Vagina (tissue), 2 donors: ENCODE measurements at places on chromosomes 16 and 17. TPM values are rescaled to one million over a fixed set of nuclear protein-coding genes. Genes with fewer than 3 reads are reported as not detected.

Gene PHLPP2
- 6.4 TPM for total RNA-seq

DNA sequence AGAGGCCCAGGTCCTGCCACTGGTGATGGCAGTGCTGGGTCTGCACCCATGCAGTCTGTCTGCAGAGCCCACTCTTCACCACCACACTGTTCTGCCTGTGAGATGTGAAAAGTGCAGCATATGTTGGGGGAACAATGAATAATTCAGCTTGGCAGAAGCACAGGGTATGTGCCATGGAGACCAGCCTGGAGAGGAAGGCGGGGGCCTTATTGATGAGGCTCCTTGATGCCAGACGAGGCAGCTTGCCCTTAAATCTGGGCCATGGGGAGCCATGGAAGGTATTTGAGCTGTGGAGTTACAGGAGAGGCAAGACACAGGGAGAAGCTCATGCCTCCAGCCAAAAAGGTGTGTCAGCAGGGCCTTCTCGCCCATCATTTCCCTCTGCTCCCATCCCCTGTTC is 124.7 kb downstream of the C16orf78 start:
- no peak for DNase-seq

Gene PRR15L
- 2.2 TPM for total RNA-seq

DNA sequence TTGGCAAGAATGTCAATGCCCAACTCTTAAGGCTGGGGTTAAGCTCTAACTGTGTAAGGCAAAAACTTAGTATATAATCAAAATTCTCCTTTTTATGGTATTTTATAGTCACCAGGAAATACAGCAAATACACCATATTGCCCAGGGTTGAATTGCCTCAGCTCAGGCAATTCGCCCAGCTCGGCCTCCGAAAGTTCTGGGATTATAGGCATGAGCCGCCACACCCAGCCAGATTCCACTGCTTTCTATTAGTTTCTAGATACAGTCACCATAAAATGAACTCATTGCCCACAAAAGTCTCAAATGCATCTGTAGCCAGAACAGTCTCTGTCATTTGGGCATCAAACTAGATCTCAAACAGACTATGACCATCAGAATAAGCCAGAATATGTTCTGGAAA is 238.7 kb upstream of the TOX3 start:
- no peak for DNase-seq

GRCh38 chr16:56163938-56164337 is 27.4 kb upstream of the GNAO1 start:
- no peak for DNase-seq

- no peak for DNase-seq
Observed at GRCh38 chr17:68847711-68848110, 107.5 kb downstream of the ABCA8 start.

Gene RNF43
- total RNA-seq: 27.7 TPM

Gene PTGES3L
- total RNA-seq: 1.5 TPM

Gene NSMCE1
- 24.6 TPM for total RNA-seq

GRCh38 chr16:72657791-72658190 is 390.1 kb downstream of the ZFHX3 start:
- no peak for DNase-seq

DNA sequence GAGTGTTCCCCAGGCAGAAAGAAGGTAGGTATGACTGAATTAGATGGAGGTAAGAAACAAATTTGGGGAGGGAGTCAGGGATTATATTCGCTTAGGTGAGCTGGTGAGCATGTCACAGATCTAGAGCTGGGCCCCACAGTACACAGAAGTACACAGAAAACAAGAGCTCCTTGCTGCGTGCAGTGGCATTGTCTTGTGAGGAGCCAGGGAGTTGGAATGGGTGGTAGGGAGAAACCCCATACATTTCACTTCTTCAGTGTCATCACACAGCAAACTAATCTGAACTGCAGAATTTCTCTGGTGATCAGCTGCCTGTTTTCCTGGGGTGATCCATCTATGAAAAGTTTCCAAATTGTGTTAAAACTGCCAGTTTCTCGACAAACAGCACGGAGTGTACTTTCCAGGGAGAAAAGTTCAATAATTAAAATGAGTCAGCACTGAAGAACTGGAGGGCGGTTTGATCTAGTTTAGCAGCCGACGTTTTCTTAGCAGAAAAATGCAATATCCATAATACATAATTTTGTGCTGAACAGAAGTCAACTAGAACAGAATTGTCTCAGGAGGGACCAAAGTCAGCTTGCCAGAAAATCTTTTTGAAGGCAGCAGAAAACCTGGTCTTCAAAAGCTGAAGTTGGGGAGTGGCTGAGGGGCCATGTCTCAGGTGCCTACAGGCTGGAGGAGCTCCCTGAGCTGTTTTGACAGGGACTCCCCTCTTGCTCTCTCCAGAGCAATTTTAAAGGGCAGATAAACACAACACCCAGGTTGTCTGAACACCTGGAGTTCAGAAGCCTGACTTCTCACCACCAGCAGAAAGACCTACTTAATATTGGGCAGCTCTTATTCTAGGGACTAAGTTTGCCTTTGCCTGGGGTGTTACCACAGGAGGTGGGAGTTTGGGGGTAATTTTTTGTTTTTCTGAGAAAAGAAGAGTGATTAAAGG is 448.6 kb downstream of the CA10 start:
- DNase-seq: no peak

Gene AFMID
- 47.6 TPM for total RNA-seq

DNA sequence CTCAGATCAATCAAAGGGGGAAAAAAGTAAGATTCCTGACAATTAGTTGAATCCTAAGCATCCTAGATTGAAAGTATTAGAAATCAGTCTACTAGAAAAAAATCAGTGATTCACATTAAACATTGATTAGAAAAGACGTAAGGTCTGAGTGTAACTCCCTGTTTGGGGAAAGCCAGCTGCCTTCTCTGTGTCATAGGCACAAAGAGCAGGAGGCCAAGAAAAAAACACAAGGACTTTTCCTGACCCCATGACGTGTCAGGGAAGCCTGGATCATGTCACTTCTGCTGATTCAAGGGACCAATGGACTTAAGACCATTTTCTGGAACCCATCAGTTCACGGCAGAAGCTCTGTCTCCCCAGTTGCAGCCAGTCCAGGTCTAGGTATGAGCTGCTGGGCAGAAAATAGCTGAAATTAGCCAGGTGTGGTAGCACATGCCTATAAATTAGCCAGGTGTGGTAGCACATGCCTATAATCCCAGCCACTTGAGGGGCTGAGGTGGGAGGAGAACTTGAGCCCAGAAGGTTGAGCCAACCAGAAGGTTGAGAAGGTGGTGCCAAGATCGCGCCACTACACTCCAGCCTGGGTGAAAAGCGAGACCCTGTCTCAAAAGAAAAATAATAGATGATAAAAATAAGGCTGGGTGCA is 35.9 kb downstream of the RANBP10 start:
- no peak for DNase-seq

DNA sequence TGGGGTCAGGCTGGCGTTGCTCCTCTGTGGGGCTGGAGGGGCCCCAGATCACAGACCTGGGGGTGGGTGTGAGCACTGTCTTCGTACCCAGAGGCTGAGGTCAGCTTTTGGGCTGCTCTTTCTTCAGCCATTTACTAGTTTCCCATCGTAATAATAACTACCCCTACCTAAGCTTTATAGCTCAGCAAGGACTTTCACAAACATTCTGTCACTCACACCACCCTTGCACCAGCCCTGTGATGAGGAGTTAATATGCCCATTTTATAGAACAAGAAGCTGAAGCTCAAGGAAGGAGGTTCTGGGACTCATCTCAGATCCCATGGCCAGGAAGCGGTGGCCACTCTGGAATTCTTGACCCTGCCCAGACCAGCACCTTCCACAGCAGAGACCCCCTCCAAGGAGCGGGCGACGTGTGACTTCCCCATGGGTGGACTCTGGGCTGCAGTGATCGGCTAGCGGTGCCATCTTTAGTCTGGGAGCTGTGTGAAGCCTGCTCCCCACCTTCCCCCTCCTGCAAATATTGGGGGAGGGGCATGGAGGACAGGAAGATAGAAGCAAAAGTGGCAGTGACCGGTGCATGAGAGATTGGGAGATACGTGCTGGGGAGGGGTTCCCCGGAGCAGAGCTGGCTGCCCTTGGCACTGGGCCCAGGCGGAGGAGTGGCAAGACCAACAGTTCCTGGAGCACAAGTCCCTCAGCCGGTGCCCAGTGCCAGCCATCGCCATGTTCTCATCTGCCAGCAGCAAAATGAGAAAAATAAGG is 81.8 kb upstream of the TOB1 start:
- peak; percentile 77 for DNase-seq

Gene GCGR
- not detected for total RNA-seq

GRCh38 chr17:38724337-38724988 is 5.7 kb upstream of the CISD3 start:
- no peak for DNase-seq

Gene TBC1D3L
- total RNA-seq: 23.8 TPM

DNA sequence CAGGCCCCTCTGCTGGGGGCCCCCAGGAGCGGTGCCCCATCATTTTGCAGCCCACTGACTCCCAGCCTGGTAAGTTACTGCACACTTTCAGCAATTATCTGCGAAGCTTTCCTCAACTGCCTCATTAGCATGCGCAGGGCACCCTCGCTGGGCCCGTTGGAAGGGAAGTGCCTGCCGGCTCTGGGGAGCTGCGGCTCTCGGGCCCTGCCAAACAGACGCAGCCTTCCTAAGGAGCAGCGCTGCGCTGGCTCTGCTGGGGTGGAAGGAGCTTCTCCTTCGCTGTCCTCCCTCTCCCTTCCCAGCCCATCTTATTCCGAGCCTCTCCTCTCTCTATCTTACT is 71.0 kb downstream of the RBBP6 start:
- DNase-seq: no peak

DNA sequence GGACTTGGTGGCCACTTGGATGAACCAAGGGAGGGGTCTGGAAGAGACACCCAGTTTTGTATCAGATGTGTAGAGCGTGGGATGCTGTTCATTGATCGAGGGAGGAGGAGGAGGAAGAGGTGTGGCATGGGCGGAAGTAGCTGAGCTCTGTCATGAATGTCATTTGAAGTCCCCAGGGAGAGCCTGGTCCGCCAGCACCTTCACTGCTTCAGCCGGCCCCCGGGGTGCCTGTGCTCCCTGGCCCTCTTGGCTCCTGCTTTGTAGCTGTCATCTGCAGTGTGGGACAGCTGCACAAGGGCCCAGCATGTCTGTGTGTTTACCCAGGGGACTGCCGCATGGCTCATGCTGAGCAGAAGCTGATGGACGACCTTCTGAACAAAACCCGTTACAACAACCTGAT is 75.4 kb upstream of the RBL2 start:
- no peak for DNase-seq

GRCh38 chr16:12341423-12341822 is 364.9 kb downstream of the SNX29 start:
- no peak for DNase-seq

DNA sequence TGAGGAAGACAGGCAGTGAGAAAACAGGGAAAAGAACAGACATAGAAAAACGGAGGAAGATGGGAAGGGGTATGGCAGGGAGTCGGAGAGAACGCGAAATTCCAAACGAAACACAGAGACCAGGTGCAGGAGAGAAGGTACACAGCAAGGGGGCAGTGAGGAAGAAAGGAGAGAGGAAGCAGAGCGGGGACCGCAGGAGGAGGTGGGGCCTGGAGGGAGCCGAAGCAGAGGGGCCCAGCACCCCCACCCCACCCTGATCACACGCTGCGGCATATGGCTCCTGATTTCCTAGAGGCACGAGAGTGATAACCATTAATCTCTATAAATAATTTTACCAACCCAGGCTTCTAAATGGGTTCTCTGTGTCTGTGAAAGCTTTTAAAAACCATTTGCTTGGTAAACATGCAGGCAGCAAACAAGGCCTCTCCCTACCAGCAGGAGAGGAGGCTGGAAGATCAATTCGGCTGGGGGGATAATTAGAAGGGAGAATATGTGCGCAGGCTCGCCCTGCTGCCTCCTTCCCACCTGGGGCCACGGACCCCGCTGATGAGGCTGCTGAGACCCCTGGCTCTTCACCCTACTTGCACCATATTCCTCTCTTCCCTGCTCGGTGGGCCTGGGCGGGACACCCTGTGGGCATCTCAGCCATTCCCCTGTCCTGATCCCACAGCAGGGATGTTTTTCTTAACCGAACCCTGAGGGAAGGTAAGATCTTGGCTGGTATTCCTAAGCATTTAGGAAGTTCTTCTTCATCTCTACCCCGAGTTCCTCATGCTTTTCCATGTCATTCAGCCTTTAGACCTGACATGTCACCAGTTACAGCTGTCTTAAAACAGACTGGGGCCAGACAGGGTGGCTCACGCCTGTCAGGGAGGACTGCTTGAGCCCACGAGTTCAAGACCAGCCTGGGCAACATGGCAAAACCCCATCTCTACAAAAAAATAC is 86.7 kb downstream of the TMEM132E start:
- no peak for DNase-seq

GRCh38 chr17:27346228-27346899 is 52.5 kb downstream of the WSB1 start:
- DNase-seq: no peak

DNA sequence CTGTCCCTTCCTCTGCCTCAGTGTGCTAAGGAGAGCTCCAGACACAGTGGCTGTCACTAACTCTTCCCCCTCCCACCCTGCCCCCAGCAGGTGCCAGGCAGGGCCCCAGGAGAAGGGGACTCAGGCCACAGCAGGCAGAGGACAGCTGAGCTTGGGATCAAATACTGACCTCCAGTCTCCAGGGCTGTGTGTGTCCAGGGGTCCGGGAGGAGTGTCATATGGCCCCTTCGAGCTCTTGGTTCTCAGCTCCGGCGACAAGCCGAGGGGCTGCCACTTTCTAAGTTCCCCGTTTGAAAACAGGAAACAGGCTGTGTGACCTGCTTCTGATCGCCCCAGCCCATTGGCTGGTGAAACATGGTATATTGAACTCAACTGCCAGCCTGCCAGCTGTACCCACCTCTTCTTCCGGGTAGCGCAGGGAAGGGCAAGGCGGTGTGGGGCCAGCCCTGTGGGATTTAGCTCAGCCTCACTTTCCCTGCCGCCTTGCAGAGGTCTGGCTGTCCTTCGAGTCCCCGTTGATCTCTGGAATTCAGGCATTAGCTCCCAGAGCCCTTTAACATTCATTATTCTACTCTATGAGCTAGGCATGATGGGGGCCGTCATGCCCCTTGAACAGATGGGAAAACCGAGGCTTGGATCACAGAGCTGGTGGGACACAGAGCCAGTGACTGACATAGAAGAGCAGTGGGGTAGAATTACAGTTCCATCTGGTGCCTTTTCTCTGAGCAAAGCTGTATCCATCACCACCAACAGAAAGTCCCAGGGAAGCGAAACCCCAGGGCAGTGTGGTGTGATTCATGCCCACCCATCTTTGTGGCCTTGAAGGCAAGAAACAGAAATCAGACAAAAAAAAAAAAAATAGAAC is at the start of gene SNX20:
Gene SNX20 (minus strand): TSS at position 292 of the 865 bp plus-strand sequence. CDS start 3,786 bp downstream, outside the sequence.
- DNase-seq: no peak

- DNase-seq: no peak
Observed at GRCh38 chr16:5188318-5188988, 90.9 kb upstream of the EEF2KMT start.

DNA sequence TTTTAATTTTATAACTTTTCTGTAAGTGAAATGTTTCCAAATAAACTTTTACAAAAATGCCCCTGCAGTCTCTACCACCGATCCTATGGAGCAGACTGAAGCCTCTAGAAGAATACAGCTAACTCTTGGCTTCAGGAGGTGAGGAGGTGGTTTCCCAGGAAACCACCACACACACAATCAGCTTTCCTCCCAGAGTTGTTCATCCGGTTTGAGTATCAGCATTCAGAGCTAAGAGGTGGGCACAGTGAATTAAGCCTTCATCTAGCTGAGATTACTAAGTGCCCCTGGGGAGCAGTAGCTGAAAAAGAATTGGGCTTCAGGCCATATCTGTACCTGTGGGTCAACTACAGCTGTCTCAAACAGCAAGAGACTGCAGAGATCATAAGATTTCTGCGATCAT is 139.7 kb downstream of the AATF start:
- no peak for DNase-seq

Gene CDH1
- 116 TPM for total RNA-seq
